ENCODE measurements at places on chromosomes 2 and 18.

DNA sequence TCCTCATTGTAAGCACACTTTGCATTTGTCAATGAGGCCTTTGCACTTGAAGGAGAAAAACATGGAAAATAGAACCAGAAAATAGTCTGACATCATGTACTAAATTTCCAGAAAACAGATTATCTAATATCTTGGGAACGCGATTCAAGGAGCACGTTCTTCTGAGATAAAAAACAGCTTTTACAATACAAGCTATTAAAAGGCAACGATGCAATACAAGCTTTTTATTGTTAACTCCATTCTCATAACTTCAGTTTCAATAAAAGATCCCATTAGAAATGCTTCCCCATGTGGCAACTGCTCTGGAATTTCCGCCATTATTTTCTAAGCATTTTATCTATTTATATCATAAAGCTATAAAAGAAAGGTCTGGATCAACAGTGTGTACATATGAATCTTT, 40.3 kb downstream of the NRXN1 start:
- no peak for DNase-seq

DNA sequence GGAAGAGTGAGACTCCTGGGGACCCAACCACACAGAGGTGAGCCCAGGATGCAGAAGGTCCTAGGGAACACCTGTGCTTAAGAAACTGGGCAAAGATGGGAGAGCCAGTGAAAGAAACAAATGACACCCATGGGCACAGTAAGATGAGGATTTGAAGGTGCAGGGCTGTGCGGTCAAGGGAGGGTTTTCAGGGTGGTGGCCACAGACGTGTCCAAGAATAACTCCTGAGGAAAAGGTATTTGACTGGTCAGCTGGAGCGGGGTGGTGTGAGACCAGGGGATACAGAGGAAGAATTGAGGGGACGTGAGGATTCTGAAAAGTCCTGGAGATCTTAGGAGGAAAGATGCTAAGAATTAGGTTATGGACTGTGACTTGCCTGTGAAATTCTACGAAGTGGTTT, 142.9 kb downstream of the TMEM163 start:
- no peak for DNase-seq

DNA sequence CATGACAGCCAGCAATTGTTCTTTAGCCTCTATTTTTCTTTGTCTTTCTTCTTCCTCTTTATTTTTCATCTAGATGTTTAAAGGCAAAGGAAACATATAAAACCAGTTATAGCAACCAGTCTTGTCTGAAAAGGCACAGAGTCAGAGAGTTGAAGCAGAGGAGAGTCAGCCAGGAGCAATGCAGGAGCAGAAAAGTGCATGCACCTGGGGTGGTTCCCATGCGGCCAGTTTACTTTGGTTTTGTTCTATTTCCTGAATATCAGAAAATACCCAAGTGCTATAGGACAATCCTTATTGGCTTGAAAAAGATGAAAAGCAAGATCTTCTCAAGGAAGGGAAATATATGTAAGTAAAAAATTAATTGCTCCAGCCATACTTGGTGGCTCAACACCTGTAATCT, 44.9 kb downstream of the CFAP210 start:
- DNase-seq: no peak

- no peak for DNase-seq
Measured at GRCh38 chr18:13553449-13553848, 172.9 kb downstream of the FAM210A start.

GRCh38 chr18:48203961-48204666, 205.1 kb downstream of the ZBTB7C start:
- no peak for DNase-seq

DNA sequence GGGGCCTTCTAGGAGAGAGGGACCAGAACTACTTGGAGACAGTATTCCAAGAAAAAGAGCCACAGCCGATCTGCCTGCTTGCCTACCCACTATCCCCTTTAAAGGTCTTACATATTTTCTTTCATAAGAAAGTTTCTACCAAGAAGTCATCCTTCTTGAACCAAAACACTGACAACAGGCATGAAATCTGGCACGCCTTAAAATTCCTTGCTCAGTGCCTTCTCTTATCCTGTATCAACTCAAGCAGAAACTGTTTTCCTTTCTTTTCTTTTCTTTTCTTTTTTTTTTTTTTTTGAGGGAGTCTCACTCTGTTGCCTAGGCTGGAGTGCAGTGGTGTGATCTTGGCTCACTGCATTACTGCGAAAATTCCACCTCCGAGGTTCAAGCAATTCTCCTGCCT, 48.3 kb upstream of the ZFP36L2 start:
- no peak for DNase-seq

GRCh38 chr2:72148003-72148836, 558 bp upstream of the CYP26B1 start:
- peak; percentile 69 for DNase-seq

DNA sequence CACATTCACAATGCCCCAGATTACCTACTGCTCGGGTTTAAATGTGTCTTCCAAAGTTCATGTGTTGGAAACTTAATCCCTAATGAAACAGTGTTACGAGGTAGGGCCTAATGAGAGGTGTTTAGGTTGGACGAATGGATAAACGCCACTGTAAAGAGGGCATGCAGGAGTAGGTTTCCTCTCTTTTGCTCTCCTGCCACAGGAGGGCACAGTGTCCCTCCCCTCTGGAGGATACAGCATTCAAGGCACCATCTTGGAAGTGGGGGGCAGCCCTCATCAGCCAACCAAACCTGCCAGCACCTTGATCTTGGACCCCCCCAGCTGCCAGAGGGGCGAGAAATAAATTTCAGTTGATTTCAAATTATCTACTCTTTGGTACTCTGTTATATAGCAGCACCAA, 103.5 kb downstream of the TSHZ1 start:
- DNase-seq: no peak

DNA sequence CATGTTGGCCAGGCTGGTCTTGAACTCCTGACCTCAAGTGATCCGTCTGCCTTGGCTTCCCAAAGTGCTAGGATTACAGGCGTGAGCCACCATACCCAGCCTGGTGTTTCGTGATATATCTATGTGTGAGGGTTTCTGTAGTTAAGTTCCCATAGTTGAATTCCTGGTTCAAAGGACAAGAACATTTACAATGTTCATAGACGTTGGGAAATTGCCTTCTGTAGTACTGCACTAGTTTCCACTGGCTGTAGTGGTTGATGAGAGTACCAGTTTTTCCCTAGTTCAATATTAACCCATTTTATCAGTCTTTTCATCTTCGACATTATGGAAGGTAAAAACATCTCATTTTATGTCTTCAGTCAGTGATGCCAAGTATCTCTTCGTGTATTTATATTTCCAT, 171.0 kb downstream of the NEDD4L start:
- no peak for DNase-seq

DNA sequence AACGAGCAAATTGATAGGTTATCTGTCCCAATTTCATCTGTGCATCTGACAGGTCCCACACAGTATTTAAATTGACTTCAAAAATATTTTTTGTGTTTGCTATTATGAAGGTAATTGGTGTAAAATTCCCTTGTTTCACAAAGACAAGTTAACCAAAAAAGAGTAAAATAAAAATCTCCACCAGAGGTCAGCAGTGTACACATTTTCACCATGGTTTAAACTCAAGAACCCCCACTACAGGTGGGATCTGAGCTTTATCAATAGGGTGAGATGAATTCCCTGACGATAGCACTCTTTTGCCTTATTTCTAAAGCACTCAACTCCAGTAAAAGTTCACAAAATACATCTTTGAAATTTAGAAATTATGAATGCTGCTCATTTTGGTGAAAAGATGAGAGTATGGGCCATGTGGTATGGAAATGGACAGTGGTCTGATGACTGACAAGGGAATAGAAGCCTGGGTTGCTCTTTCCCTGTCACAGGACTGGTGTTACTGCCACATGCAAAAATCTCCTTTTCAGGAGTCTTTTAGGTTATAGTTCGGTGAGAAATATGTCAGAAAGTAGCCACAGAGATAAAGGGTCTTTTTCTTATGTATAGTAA, 68.0 kb downstream of the SERPINB8 start:
- DNase-seq: peak; percentile 62

- DNase-seq: no peak
Measured at GRCh38 chr2:51149725-51150124, 117.8 kb upstream of the NRXN1 start.

DNA sequence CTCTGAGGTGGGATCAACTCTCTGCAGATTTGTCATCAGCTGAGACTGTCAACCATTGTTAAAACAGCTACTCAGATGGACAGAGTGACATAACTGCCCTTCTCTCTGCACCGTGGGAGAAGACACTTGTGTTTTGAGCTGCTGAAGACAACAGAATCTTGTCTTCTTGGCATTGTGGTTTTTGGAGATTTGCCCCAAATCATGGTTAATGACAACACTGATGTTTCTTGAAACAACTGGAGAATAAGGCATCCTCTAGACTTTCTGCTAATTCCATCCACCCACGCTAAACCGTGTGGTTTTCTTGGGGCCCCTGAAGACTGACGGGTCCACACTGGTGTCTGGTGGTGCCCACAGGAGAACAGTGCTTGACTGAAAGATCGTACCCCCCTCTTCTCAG, 39.5 kb downstream of the SH3BP4 start:
- DNase-seq: no peak

- no peak for DNase-seq
Measured at GRCh38 chr2:66516499-66516898, 81.6 kb downstream of the MEIS1 start.

GRCh38 chr2:48414980-48415835, 114.7 kb upstream of the STON1 start:
- DNase-seq: no peak

DNA sequence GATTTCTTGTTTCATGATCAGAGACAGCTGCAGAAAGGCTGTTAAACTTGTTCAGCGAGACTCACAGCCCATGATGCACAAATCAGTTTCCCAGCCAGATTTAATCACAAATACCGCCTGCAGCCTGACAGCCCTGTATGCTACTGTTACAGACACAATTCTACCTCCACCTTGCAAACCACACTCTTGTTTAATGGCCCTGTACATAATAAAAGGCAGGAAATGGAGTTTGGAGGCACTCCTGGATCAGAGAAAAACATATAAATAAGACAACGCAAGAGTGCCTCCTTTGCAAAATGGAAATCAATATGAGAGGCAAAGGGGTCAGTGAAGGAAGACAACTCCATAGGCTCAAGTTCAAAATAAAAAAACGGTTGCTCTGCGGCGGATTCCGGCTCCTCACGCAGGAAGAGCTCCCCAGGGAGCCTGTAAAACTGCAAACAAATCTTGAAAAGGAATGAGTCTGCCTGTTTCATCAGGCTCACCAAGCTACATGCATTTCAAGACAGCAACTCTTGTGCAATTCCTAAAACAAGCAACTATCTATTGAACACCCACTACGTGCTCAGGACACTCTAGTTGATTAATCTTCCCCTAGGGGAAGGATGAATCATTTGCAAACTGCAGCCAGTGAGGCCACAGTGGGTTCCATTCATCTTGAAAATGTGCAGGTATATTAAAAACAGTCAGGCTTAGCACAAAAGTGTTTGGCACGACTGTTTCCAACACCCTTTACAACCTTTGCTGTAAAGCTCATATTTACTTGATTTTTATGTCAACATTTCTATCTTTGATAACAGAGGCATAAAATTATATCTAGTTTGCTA, 37.5 kb downstream of the TBC1D8 start:
- DNase-seq: no peak

GRCh38 chr2:193703411-193703810, 1508.7 kb upstream of the TMEFF2 start:
- DNase-seq: no peak

DNA sequence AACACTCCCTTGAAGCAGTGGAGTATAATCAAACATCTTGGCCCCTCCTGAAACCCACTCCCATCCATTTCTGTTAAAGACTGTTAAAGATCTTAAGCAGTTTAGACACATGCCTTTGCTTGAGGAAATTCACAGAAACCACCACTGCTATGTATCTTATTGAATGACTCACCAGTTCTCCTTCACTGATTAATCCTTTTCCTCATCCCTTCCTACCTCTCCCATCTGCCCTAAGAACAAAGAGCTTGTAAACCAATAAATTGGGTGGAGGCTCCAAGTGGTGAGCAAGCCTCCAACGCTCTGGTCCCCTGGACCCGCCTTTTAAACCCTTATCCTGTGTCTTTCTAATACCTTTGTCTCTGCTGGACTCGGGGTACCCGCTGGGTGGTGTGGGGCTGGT, 746.1 kb downstream of the LRP1B start:
- no peak for DNase-seq

- no peak for DNase-seq
Measured at GRCh38 chr2:239328351-239329191, 72.2 kb downstream of the HDAC4 start.

DNA sequence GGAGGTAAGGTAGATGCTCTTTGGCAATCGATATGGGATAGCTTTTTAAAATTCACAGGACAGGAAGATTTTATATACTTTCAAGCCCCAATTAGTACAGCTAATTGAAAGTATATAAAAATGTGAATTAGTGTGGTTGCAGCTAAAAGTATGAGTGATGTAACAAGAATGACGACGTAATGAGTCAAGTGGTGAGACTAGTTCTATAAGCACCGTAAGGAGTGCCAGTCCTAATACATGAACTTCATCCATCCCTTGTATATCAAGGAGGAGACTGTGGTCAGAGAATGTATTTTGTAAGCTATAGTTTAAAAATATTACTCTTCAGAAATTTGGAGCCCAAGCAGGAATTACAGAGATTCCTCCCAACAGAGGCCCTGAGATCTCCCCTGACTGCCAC, 25.8 kb downstream of the DNAJC27 start:
- DNase-seq: no peak

- no peak for DNase-seq
Measured at GRCh38 chr2:233199870-233200269, 51.6 kb upstream of the ATG16L1 start.

DNA sequence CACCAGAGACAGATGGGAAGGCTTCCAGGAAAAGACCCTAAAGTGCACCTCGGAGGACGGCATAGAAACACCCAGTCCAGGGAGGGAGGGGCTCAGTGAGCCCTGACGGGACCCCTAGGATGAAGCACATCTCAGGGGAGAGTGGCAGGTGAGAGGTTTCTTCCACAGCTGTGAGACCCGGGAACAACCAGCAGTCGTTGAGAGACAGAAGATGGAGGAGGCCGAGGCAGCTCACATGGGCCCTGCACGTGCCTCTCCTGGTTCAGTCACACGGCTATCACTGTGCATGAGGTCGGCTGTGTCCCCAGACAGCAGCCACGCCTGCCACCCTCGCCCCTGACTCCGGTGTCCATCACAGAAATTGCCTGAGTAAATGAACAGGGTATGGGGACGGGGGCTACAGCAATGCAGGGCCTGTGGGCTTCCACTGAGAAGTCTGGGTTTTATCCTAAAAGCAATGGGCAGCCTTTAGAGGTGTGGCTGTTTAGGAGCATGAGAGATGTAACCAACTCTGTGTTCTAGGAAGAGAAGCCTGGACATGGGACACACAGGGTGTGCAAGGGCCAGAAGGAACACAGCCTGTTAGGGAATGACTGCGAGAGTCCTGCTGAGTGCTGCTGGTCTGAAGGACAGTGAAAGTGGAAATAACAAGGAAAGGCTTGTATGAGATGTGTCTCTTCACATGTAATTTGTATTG, 102.0 kb downstream of the TMEM18 start:
- no peak for DNase-seq

DNA sequence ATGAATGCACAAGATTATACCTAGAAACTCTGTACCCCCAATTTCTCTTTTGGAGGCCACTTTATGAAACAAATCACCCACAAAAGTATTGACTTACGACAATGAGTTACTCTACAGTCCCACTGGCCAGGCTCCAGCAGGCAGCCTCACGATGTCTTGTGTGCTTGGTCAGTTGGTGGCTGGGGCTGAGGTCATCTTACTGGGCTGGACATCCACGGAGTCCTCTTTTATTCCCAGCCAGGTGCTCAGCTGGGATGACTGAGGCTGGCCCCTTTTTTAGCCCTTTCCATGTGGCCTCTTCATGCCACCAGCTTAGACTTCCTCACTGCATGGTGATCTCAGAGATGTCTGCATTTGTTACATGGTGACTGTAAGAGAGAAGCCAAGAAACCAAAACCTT, 8.9 kb upstream of the ID2 start:
- no peak for DNase-seq
